ENCODE measurements at places on chromosomes 1 and 21.

GRCh38 chr1:53458634-53459033 is 565 bp upstream of the DMRTB1 start:
- DNase-seq: no peak

DNA sequence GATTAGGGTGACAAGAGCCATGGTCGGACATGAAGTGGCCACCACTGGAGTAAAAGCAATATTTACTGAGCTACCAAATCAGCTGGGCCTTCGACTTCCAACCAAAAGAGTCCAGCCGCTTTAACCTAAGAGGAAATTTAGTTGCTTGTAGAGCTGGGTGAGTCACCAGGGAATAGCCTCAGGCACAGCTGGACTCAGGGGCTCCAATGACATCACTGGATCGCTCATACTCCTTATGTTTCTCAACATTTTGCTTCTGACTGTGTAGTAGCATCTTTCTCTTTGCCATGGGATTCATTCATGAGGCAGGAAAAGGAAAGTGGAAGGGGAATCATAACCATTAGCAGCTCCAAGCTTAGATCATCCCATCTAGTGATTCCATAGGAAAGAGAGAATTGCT is 664.4 kb downstream of the MATN1 start:
- DNase-seq: no peak

DNA sequence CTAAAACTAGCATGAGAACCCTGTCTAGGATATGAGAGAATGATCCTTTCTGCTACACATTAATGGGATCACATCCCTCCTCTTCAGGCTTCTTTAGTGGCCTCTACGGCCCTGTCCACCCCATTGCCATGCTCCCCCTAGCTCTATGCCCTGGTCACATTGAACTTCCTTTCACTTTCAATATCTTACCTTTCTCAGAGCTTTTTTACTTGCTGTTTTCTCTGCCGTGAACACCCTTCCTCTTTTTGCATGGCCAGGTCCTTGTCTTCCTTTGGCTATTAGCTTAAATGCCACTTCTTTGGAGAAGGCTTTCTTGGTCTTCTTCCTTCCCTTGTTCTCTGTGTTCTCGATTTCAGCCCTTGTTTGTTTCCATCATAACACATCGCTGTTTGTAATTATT is 97.4 kb downstream of the GIPC2 start:
- DNase-seq: no peak

DNA sequence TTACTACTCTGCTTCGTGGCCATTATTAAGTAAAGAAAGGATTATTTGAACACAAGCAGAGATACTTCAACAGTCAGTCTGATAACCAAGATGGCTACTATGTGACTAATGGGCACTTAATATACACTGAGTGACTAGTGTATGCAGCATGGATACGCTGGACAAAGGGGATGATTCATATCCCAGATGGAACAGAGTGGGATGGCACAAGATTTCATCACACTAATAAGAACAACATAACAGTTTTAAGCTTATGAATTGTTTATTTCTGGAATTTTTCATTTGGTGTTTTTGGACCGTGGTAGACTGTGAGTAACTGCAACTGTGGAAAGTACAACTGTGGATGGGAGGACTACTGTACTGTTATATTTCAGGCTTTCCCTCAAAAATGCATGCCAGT is 9.4 kb downstream of the ZCCHC17 start:
- no peak for DNase-seq

- DNase-seq: no peak
Measured at GRCh38 chr1:155776414-155776813, 80.6 kb downstream of the GON4L start.

GRCh38 chr1:24091971-24092482 is 19.9 kb downstream of the MYOM3 start:
- DNase-seq: no peak

DNA sequence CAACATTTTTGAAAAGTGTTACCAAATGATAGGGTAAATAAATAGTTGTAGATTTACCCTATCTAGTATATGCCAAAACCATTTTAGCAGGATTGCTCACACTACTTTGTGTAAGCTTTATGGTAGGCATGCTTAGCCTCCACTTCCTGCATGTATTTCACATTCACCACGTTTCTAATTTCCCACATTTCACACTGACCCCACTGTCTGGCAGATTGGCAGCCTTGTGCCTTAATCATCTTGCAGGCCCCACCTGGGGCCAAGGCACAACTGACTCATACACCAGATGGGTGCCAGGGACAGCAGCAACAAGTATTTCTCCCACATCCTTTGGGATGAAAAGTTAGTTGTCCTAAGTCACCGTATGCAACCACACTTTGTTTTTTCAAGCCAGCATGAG is 21.2 kb upstream of the CENPF start:
- no peak for DNase-seq

- no peak for DNase-seq
Measured at GRCh38 chr1:2163205-2163604, 31.4 kb downstream of the FAAP20 start.

GRCh38 chr1:89724369-89725010 is 91.6 kb downstream of the LRRC8C start:
- no peak for DNase-seq
